ENCODE measurements at places on chromosomes 11 and 22.
A peak's percentile ranks its signal among the peaks of the same experiment; 100 is the strongest.

DNA sequence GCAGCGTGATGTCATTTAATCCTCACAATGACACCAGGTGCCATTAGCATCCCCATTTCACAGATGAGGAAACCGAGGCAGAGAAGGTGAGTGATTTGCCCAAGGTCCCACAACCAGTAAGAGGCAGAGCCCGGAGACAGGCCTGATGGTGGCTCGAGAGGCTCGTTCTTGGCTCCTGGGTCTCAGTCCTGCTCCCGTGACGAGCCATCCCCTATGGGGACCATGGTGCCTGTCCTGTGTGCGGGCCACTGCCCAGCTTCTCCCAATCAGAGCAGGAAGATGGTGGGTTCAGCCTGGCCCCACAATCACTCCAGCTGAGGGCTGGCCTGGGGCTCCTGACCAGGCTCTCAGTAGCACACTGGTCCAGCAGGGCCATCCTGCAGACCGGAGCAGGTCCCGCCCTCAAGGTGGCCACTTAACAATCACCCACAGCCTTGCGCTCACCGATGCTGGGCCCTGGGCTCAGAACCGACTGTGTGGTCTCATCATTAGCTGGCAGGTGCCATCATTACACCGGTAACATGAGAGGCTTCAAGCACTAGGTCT, 3.6 kb downstream of the ALDH3B1 start:
- no peak for DNase-seq

GRCh38 chr11:126840201-126840886, 160.2 kb downstream of the KIRREL3 start:
- no peak for DNase-seq

- DNase-seq: no peak
Observed at GRCh38 chr11:85232559-85232958, 394.6 kb downstream of the DLG2 start.

- DNase-seq: no peak
Observed at GRCh38 chr22:45998638-45999378, 21.8 kb upstream of the WNT7B start.

- DNase-seq: no peak
Observed at GRCh38 chr11:103067118-103067517, 24.8 kb downstream of the DCUN1D5 start.

DNA sequence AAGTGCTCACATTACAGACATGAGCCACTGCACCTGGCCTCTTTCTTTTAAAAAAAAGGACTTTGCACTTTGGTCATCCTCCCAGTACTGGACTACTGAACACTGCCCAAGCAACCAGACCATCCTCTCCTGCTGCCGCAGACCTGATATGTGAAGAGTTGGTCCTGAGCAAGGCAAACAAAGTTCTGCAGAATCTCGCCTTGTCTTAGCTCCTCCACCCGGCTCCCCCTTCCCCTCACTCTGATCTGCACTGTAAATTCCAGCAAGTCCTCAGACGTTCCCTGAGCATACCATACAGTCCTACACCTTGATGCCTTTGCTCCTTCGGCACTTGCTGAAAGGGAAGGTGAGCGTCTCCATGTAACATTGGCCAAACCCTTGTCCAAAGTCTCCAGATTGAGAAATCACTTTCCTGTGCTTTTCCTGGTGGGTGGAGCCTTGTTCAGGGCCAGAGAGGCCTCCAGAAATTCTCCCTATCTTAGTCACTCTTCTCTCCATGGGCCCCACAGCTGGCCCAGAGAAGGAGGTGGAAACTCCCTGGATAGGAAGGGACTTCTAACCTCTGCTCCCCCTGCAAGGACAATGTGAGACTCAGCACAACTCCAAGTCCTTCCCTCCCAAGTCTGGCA, 47.0 kb upstream of the TIMP3 start:
- DNase-seq: peak; percentile 80

GRCh38 chr11:7949934-7950333, 8.4 kb upstream of the OR10A3 start:
- no peak for DNase-seq

- no peak for DNase-seq
Observed at GRCh38 chr11:1598816-1599215, 722 bp upstream of the KRTAP5-2 start.

GRCh38 chr11:72617080-72617762, 57.0 kb downstream of the PDE2A start:
- DNase-seq: no peak

- DNase-seq: no peak
Observed at GRCh38 chr11:128330203-128330602, 257.2 kb downstream of the ETS1 start.

DNA sequence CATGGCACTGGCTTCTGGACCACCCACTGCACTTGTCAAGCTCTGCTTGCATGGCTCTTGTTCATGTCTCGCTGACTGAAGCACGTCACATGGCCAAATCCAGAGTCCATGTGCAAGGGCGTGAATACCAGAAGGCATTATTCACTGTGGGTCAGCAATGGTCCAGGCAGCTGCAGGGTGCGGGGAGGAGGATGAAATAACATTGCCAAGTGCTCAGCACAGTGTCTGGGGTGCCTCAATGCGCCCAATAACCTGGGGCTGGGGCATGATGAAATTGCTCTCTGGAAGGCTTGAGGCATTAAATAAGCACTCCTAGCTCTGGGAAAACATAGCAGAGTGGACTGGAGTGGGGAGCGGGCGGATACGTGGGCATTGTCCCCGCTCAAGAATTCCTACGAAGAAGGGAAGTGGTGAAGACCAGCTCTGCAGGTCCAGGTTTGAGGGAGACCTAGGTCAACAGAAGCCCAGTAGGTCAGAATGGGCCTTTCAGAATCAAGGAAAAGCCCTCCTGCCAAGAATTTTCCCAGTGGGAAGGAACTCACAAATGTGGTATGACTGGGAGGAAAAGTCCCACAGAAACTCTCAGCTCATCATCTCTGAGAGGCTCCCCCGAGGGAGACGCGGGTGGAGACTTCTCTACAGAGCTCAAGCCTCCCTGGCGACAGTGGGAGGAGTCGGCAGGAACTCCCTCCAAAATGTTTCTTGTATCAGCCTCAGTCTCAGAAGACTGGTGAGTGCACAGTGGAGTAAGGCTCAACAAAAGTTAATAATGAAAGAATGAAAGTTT, 15.3 kb upstream of the ACCSL start:
- DNase-seq: peak; percentile 87

- DNase-seq: no peak
Observed at GRCh38 chr11:12139144-12139881, 28.9 kb downstream of the MICAL2 start.

DNA sequence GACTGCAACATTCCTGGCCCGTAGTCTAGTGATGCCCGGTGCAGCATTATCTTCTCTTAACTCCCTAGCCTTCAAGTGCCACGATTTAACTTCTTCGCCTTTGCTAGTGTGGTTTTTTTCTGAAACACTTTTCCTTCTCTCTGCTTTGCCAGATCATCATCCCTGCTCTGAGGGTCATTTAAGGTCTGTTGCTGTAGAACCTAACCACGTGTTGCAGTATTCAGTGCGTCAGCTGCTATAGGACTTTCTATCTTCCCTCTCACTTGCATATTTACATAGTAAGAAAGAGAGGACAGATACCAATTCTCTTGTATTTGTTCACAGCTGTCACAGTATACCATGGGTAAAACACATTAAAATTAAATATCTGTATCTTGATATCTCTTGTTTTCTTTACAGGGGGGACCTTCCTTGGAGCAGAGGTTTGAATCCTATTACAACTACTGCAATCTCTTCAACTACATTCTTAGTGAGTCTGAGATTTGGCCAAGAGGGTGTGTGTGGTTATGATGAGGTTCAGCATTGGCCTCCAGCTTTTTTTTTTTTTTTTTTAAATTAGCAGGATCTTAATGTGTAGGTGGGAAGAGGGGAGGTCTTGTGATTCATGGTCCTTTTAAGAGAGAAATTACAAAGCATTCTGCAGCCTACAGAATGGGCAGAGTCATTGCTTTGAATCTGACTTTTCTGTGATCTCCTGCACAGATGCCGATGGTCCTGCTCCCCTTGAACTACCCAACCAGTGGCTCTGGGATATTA, 13.5 kb downstream of the EIF3L start:
- no peak for DNase-seq

DNA sequence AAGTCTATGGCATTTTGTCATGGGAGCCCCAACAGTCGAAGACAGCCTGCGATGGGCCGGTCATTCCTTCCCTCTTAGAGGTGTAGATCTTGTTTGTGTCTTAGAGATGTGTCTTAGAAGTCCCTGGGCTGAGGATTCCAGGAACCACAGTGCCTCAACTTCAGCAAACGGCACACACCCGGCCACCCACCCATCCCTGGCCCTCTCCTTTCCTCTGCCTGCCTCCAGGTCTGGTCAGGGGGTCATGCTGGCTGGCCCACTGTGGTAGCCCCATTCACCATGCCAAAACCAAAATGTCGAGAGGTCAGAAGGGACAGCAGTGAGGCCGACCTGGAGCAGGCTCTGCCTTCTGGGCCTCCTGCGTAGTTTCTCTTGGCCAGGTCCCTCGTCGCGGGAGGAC, 857.9 kb downstream of the TBC1D22A start:
- DNase-seq: peak; percentile 53

GRCh38 chr22:28230671-28231070, 311.6 kb upstream of the PITPNB start:
- no peak for DNase-seq

DNA sequence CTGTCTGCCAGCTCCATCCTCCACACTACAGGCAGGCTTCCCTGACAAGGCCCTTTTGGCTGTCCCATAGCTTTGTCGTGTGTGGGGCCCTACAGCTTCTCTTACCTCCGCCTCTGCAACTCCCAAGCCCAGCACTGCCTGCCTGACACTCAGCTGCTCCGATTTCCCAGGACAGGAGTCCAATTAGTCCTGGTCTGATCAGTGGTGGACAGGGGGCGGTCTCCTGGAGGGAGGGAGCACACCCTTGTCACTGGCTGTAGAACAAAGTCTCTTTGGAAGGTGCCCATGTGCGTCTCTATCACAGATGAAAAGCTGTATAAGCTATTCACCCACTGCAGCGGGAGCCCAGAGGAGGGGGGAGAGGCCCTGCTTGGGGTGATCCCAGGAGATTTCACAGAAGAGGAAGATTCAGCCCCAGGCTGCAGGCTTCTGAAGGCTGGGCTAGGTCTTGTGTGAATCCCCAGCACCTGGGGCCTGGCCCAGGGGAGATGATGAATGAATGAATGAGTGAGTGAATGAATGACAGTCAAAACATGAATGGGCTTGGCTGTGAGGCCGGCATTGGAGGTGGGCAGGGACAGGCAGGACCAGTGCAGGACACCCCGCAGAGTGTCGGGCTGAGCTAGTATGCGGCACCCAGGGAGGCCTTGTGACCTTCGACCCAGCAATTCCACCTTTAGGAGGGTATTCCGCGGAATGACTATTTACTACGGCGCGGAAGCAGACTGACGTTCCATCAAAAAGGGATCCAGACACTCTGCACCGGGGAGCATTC, 142.4 kb downstream of the CACNA1I start:
- no peak for DNase-seq

- no peak for DNase-seq
Observed at GRCh38 chr11:64857485-64857884, 13.0 kb upstream of the CDC42BPG start.

DNA sequence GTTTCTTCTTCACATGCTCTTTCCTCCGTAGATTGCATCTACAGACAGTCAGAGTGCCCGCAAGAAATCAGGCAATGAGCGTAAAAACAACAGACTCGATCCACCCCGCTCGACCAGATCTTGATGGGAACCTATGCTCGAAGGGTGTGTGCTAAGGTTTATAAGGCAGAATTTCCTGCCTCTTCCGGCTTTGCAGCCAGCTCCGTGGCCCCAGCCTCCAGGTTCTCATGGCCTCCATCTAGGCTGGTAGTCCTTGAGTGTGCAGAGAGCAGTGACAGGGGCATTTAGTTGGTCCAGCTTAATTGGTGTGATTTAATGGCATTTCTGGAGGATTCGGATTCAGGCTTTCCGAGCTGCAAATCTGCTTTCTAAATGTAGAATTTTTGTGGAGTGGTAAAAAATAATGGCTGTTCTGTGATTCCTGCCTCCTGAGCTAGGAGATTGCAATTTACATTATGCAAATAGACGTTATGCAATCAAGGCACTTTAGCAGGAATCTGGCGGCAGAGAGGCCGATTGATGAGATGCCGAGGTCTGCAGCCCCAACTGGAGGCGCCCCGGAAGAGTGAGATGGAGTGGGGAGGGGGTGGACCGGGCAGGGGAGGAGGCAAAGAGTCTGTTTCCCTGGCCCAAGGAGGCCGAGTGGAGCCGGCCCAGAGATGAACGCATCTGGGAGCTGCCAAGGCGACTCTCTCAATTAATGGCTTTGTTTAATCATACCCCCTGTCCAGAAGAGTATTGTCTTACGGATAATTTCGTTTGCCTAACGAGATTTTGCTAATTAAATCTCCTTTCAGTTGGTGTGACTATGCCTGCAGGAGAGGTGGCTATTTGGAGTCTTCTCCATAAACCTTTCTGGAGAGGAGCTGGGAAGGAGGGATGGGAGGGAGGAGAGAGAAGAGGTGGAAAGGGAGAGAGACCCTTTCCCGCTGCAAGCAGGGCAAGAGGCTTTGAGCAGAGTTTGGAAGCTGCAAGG, 75.3 kb downstream of the PKNOX2 start:
- DNase-seq: no peak

DNA sequence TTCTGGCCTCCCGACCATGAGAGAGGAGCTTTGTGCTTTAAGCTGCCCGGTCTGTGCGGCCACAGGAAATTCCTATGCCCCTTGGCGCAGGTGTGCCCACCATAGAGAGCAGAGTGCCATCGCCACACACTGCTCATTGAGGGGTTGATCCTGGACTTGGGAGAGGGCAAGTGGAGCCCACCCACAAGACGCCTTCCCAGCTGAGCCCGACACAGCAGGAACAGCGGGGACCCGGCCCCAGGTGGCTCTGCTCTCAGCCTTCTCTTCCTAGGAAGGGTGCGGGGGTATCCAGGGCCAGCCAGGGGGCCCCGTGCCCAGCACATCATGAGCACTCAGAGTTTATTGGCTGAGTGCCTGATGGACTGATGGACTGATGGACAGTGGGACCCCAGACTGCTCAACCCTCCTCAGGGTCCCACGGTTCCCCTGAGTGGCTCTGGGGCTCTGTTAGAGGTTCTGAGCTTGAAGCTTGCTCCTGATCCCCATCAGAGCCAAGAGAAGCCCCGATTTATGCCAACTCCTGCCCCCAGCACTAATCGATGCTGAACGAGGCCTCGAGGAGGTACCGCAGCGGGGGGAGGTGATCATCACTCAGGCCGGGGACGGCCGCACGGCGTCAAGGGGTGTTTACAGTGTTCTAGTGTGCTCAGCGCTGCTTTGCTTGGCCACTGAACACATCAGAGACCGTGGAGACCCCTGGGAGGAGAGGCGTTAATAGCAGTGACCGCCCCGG, 13.5 kb upstream of the MRGPRD start:
- no peak for DNase-seq

GRCh38 chr11:6607190-6607795, 3.7 kb downstream of the ILK start:
- no peak for DNase-seq

DNA sequence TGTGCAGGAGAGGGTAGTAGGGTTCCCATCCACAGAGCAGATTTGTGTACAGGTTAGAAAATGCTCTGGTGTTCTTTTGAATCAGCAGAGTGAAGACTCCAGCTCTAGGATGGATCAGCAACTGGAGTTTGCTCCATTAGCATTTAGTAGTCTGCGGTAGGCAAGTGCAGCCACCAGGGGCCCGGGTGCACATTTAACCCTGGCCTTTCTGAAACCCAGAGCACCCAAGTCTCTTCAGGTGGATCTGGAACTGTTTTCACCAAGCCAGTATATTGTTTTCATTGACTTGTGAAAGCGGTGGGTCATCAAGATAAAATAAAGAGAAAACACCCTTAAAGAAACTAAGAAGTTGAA, 100.8 kb upstream of the CLPB start:
- no peak for DNase-seq

- no peak for DNase-seq
Observed at GRCh38 chr11:20277014-20277413, 86.5 kb upstream of the HTATIP2 start.

- DNase-seq: no peak
Observed at GRCh38 chr11:95466416-95466815, 235.4 kb upstream of the SESN3 start.

- no peak for DNase-seq
Observed at GRCh38 chr11:131240421-131240820, 130.0 kb upstream of the NTM start.
